Effector memory CD8-positive, alpha-beta T cell (primary cell): ENCODE measurements at places on chromosomes 7 and 10.

DNA sequence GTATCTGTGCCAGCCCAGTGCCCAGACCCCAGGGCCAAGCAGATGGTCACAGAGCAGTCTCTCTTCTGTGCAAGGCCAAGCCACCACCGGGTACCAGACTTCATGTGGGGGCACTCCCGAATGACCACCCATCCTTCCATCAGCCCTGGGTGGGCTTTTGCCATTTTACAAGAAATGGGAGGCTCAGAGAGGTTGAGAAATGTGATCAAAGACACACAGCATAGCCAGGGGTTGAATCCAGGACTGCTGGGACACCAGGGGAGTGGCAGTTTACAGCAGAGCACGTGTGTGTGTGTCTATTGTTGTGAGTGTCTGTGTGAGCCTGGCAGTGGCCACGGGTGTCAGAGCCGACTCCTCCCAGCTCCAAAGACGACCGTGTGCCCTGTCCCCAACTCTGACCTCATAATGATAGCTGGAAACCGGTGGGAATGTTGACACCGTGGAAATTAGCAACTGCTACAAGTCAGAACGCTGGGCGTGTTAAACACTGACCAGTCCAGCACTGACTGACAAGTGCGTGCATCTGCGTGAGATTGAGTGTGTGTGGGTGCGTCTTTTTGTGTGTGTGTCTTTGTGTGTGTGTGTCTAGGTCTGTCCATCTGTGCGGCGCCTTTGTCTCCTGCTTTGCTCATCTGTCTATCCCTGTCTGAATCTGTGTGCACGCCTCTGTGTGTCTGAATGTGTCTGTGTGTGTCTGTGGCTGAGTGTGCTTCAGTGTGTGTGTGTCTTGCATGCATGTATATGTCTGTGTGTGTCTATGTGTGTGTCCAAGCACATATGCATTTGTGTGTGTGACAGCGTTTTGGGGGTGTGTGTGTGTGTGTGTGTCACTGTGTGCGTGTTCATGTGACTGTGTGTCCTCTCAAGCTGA is 17.2 kb upstream of the SLC29A4 start:
- DNase-seq, result no peak

- DNase-seq, result no peak
These were observed 12.5 kb downstream of the TMEM72 start for GRCh38 chr10:44923611-44924010.

DNA sequence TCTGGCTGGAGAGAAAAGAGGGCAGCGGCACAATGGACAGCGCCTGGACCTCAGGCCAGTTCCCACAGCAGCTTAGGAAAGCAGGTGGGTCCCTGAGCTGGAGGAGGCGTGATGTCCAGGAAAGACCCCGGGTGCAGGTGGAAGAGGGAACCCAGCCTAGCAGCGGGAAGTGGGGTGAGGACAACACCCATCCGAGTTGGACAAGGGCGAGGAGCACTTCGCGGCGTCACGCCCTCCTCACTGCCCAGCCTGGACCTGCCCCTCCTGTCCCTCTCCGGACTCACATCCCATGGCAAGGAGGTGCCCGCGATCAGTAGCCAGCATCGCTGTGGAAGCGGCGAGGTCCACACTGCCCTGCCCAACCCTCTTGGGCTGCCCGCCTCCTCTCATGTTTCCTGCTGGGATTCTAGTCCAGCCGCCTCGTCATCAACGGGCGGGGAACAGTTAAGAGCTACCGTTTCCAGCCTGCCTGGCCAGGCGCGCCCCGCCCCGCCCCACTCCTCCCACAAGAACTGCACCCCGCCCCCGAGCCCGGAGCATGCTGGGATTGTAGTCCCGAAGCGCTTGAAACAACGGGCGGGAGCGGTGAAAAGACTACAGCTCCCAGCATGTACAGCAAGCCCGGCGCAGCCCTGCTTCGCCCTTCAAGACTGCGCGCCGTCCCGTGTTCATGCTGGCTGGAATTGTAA is 930.6 kb upstream of the ZNF722 start:
- no peak for DNase-seq

DNA sequence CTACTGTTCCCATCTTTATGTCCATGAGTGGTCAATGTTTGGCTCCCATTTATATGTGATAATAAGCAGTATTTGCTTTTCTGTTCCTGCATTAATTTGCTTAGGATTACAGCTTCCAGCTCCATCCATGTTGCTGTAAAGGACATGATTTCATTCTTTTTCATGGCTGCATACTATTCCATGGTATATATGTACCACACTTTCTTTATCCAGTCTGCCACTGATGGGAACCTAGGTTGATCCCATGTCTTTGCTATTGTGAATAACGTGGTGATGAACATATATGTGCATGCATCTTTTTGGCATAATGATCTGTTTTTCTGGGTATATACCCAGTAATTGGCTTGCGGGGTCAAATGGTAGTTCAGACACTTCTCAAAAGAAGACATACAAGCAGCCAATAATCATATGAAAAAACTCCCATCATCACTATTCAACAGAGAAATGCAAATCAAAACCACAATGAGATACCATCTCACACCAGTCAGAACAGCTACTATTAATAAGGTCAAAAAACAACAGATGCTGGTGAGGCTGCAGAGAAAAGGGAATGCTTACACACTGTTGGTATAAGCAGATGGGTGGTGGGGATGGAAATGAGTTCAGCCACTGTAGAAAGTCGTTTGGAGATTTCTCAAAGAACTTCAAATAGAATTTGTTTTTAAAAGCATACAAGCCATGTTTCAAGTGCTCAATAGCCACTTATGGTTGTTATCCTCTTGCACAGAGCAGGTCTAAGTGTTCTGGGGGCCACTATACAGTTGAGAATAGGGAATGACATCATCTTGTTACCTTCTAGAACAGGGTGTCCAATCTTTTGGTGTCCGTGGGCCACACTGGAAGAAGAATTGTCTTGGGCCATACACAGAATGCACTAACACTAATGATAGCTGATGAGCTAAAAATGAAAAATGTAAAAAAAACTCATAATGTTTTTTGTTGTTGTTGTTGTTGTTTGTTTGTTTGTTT is 23.2 kb upstream of the SDK1 start:
- no peak for DNase-seq

DNA sequence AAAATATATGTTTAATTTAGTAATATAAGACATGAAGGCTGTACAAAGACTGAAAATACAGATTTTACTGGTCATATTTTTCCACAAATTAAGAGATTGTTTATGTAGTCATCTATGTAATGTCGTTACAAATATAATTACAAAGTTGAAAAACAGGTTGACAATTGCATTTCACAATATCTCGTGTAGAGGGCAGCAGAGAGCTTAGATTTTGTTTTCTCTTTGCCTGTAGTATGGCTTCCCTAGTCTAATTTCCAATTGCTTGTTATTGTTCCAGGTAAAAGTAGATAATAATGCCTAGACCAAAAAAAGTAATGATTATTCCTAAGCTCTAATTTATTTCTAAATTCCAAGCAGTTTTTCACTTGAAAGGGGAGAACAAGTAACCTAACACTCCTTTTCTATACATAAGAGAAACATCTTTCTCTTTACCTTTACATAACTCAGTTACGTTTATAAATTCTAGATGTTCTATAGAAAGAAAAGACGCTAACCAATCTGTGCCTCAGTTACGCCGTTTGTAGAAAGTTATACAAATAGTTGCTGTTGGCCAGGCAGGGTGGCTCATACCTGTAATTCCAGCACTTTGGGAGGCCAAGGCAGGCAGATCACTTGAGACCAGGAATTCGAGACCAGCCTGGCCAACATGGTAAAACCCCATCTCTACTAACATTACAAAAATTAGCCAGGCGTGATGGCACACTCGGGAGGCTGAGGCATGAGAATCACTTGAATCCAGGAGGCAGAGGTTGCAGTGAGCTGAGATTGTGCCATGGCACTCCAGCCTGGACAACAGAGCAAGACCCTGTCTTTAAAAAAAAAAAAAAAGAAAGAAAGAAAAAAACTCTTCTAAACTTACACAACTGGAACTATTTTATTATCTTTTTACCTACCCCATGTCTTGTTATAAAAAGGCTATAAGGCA is 30.0 kb downstream of the NET1 start:
- DNase-seq, result peak; percentile 29

GRCh38 chr10:68559841-68560185 is 324 bp upstream of the TET1 start:
- no peak for DNase-seq

DNA sequence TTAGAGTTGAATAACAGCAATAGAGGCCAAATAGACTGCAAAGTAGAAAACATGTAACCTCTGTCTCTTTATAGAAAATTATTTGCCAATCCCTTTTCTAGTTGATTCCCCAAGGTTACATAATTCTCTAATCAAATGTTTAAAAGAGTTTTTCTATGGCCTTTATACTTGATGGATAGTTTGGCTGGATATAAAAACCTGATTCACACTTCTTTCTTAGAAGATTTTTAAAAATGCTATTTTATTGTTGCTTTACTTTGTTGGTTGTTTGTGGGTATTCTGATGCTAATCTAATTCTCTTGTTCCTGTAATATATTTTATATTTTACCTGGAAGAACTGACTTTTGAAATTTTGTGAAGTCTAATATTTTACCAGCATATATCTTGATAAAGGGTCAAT is 331.1 kb upstream of the MTPN start:
- no peak for DNase-seq

- no peak for DNase-seq
These were observed 64.4 kb downstream of the NRBF2 start for GRCh38 chr10:63197344-63198092.

DNA sequence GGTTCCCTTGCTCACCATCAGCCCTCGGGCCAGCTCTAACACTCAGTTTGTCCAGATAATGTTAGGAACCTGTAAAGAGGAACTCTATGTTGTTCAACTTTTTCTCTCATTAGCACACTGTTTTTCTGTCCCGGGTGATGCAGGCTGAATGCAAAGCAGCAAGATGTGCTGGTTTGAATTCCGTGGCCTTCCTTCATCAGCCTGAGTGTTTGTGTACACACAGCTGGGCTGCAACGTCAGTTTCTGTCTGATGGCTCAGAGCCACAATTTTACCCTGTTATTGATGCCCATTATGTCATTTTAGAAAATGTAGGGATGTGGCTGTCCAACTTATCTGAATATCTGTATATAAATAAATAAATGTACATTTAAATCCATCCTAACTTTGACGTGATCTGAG is 152.0 kb downstream of the PLPP4 start:
- no peak for DNase-seq

GRCh38 chr10:108515821-108516220 is 1351.3 kb upstream of the SORCS1 start:
- DNase-seq, result no peak

GRCh38 chr7:38525857-38526256 is 105.3 kb downstream of the AMPH start:
- no peak for DNase-seq

DNA sequence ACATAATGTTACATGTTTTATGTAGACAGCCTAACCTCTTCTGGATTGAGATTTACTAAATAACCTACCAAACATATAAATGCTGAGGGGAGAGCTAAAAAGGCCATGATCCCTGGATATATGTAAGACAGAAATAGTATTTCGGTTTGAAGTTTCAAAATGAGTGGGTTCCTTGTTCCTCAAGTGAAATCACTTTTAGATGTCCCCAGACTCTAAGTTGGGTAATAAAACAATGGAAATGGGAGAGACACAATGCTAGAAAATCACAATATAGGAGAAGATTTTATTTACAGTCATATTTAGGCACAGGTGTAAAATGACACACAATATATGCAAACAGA is 56.5 kb downstream of the SHTN1 start:
- no peak for DNase-seq

DNA sequence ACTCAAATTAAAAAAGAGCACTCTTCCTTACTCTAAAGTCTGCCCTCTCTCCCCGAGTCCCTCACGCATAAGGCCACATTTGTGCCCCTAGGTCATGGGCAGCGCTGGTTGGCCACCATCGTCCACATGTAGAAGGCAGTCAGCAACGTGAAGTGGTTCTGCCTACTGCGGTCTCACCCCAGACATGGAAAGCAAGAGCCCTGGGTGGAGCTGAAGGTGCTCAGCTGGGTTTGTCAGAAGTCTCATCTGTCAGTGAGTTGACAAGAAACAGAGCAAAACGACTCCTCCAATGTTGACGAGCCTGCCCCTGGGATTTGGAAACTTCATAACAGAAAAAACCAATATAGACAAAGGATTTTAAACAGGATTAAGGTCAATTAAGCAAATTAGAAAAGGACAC is 192.3 kb upstream of the PRSS58 start:
- DNase-seq, result no peak

DNA sequence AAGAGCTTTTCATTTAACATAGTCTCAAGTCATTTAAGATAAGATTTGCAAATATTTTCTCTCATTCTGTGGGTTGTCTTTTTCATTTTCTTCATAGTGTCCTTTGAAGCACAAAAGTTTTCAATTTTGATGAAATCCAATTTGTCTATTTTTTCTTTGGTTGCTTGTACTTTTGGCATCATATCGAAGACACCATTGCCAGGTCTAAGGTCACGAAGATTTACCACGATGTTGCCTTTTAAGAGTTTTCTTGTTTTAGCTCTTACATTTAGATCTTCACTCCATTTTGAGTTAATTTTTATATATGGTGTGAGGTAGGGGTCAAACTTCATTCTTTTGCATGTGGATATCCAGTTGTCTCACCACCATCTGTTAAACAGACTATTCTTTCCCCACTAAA is 34.7 kb downstream of the TMEM270 start:
- DNase-seq, result no peak

DNA sequence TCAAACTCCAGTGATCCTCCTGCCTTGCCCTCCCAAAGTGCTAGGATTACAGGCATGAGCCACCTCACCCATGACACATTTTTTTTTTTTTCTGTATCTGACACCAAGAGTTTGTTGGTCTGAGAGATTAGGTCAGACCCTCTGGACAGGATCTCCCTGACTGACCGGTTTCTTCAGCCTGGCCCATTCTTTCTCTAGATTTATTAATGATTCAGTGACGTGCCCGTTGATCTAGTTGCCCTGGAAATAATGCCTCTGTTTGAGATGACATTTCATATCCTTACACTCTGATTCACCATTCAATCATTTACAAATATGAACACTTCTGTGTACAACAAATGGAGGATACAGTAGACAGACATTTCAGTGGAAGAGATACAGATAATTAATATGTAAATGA is 1.4 kb upstream of the ZNF212 start:
- no peak for DNase-seq
